CD4-positive, alpha-beta T cell treated with Interleukin-15 for 4 hours (primary cell): ENCODE measurements at places on chromosomes 12 and 14.

DNA sequence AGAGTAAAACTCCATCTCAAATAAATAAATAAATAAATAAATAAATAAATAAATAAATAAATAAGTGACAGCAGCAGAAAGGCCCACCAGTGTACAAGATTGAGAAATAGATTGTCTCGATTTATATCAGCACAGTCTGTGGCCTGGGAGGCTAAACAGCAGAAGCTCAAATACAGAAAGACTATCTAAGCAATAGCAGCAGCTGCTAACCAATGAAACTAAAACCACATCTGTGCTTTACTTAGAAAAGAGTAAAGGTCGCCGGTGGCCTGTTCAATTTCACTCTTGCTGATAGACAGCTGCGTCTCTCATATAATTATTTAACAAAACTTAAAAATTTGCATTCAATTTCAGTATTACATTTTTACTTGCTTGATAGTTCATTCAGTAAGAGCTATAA lies 325.7 kb downstream of the CEP128 start:
- DNase-seq = no peak

DNA sequence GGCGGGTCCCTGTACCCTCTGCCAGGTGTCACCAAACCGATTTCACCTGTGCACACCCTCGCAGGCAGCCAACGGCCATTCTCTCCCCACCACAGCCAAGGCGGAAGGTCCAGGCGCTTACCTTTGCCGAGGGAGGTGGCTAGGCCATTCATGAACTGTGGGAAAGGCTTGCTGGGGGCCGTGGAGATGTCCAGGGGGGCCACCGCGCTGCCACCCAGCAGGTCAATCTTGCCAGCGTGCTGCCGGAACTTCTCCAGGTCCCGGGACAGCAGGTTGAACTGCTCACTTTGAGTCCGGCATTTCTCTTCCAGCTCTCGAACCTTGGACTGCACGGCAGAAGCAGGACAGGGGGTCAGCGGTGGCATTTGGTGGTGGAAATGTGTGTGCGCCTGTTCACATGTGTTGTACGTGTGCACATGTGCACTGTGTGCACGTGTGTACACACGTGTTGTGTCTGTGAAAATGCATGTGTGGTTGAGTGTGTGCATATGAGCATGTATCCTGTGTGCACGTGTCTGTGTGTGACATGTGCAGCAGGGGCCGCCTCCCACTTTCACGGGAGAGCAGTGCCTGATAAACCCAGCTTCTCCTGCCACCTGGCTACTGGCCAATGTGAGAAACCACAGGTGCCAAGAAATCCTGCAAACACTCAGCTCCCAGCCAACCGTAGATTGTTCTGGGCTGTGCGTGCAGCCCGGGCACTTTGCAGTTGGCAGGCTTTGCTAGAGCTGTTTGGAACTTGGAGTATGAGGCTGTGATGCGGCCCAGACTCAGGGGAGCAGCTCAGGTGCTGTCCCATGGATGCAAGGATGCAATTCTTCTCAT lies 118.9 kb downstream of the PIWIL1 start:
- DNase-seq = no peak

DNA sequence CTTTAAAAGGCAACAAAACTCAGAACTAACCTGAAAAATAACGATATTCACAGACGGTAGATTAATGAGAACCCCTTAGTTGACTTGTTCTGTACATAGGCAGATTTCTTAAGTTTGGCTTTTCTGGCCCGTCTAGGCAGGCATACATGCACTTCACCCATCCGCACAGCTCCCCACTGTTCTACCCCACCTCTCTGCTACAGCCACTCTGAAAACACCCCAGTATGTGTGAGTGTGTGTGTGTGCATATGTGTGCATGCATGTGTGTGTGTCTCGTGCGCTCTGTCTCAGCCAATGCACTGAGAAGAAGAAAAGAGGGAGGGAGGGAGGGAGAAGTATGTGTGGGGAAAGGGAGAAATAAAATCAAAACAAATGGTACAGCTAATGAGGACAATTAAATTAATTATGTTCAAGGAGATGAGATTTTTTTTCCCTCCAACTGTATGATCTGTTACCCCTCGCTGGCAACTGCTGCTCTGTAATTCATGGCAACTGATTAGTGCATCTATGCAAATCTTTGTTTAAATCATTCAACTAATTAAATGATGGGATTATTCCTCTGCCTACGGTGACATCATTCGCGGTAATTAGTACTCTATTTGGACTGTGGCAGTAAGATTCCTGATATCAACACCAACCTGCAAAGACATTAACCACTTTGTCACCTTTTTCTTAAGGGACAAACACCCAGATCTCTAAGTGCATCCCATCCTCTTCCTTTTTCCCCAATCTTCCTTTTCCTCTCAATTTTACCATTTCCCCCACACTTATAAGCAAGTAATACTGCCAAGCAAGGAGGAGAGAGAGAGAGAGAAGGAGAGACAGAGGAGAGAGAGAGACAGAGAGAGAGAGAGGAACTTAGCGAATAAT lies 2.2 kb upstream of the LMO3 start:
- DNase-seq = no peak

DNA sequence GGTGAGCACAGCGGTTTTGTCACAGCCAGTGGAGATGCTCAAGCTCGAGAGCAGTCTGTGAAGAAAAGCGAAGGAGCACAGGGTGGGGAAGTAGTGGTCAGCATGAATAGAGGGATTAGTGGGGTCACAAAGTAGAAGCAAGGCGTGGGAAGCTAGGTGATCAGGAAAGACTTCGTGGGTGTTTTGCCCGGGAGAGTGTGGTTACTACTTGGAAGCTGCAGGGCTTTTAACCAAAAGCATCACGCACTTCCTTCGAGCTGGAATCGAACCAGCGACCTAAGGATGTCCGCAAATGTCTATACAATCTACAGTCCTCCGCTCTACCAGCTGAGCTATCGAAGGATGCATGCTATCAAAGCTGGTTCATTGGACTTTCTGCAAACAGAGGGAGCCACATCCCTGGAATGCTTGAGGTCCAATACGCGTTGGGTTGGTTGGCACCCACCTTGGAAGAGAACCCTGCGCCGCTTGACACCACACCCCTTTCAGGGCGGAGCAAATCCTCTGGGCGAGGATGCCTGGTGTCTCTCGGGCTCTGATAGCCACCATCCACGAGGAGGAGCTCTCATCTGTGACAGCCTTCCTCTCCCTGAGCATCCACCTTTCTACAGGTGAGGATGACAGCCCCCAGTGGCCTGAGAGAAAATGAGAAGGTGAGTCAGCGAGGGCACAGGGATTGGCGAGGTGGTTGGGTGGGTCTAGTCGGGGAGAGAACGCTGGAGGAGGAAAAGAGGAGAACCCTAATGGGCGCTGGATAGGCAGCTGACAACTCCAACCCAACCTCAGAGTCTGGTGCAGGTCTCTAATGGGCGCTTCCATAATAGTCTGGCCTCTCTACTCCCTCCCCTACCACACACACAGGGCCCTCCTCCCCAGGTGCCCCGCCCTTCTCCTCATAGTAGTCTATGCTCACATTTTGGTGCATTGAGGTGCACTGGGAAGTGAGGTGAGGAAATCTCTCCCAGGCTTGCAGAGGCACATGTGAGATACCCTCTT lies 16.0 kb upstream of the OR6S1 start:
- peak; percentile 10 for DNase-seq

DNA sequence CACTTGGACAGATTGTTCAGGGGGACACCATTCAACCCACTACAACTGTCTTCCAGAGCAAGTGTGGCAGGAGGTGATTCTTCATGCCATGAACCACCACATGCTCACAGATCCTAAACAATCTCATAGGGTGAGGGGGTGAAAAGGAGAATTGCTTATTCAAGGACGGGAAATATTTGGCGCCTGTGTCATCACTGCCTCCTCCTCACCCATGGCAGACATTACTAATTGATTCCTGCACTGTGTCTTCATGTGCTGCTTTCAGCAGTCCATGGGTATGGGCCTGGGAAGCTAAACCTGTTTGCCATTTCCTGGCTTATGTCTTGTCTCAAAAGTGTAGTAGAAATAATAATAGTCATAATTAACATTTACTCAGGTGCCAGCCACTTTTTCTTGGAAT lies 31.3 kb downstream of the MMAB start:
- DNase-seq = no peak

DNA sequence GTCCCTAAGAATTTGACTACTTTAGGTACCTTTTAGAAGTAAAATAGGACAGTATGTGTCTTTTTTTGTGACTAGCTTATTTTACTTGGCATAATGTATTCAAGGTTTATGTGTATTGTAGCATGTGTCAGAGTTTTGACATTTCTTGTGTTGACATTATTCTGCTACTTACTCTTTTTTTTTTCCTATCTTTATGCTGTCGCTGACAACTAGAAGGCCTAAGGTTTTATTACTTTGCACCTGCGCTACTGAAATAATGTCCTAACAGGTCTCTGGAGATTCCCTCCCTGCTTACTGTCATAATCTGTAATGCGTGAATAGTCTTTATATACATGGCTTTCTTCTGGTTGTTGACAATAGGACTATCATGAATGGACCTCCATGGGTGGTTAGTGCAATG lies 43.0 kb downstream of the PDE3A start:
- DNase-seq = no peak

- no peak for DNase-seq
Measured at GRCh38 chr12:118371321-118372282, 1.1 kb downstream of the TAOK3 start.

DNA sequence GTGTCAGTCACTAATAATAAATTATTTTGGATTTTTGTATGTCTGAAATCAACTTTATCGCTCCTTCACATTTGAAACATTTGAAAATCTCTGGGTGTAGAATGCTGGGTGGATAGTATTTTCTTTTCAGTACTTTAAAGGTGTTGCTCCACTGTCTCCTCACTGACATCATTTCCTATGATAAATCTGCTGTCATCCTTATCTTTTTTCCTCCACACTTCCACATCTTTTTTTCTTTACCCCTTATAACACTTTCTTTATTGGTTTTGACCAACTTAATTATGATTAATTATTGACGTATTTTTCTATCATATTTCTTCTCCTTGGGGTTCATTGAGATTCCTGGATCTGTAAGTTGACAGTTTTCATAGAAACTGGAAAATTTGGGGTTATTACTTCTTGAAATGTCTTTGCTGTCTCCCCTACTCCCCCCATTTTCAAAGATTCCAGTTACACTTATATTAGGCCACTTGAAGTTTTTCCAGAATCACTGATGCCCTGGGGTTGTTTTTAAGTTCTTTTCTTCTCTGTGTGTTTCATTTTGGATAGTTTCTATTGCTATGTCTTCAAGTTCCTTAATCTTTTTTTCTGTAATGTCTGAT lies 177.5 kb upstream of the DIO3 start:
- DNase-seq = no peak

DNA sequence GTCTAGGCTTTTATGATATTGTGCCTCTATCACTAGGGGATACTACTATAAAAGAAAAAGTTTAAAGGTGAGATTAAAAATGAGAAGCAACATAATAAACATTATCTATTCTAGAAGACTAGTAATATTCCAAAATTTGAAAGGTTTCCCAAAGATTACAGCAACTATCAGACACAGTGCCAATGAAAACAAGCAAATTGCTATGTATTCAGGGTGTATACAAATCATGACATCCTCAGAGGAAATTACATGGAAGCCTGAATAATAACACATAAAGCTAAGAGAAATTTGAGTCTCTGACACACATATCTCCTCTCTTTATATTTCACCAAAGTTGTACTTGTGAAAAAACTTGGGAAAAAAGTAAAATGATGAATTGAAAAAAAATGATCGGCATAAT lies 327.0 kb downstream of the SEC23A start:
- no peak for DNase-seq

DNA sequence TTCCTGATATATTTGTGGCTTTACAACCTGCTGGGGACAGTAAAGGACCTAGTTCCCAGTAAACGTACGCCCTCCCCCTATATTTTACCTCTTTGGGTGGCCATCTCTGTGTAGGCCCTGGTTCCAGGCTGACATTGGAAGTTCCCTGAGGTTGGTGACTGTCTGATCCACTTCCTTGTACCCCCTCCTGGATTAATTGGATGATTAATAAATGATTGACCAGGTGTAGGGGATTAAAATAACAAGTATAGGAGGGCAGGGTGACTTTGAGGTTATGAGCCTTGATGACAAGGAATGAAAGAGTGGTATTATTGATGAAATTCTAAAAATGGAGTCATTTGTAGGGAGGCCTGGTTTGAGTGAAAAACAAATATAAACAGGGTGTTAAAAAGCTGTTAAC lies 9.6 kb downstream of the SUSD6 start:
- DNase-seq = no peak

DNA sequence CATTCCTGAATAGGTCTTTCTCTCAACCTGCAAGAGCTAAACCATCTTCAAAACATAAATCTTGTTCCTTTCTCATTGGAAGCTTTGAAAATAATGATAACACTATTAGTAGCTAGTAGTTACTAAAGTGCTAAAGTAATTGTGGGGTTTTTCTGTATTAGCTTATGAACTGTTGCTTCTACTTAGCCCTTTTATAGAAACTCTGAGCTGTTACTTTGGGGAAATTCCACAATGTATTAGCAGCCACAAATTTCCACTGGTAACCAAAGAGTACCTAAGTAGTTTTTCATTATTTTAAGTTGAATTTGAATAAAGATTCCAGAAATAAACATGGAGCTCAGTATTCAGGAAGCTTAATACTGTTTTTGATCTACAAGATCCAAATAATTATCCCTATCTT lies 6.4 kb upstream of the MAPK1IP1L start:
- DNase-seq = no peak
